ENCODE measurements at places on chromosomes 2 and 18.

DNA sequence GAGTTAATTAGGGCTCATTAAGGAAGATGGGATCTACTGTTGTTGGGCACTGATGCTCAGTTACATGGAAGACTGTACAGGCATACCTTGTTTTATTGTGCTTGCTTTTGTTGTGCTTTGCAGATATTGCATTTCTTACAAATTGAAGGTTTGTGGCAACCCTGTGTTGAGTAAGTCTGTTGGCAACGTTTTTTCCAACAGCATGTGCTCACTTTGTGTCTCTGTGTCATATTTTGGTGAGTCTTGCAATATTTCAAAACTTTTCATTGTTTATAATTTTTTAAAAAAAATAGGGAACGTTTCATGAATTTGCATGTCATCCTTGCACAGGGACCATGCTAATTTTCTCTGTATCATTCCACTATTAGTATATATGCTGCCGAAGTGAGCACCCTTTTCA lies 15.6 kb downstream of the PHLPP1 start:
- peak; percentile 25 for DNase-seq

- peak; percentile 18 for DNase-seq
Measured at GRCh38 chr2:214810671-214811070, 1.2 kb upstream of the BARD1 start.

GRCh38 chr2:118508282-118508681 lies 339.2 kb downstream of the EN1 start:
- peak; percentile 17 for DNase-seq

- no peak for DNase-seq
Measured at GRCh38 chr2:9809448-9810088, 33.7 kb upstream of the TAF1B start.

- no peak for DNase-seq
Measured at GRCh38 chr18:54359233-54359632, 1.5 kb downstream of the C18orf54 start.

DNA sequence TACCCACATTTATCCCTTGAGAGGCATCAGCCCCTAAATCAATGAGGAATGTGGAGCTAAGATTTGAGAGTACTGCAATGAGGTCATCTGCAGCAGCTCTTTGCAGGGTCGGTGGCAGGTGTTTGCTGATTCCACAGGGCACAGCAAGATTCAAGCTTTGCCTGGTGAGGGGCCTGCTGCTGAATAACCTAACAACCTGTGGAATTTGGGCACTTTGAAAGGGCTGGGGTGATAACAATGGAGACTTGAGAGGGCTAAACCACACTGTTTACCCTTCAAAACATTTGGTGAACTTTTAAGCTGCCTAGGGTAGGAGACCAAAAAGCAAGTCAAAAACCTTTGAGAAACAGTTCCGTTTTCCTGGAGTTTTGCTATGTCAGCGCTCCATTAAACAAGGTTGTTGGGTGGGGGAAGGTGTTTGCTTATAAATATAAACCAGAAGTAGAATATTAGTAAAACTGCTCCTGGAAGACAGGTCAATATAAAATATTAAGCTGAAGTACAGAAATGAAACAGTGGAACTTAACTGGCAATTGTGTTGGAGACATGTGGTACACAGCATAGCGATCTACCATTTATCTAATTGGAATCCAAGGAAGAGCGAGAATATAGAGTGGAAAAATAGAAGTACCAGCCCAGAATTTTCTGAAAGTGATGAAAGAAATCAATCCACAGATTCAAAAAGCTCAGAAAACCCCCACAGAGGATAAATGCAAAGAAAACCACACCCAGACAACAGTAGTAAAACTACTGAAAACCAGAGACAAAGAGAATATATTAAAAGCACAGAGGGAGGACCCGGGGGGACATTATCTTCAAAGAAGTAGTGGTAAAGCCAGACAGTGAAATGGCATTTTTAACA lies 15.7 kb downstream of the COPS8 start:
- no peak for DNase-seq

- no peak for DNase-seq
Measured at GRCh38 chr2:234792621-234793022, 159.2 kb upstream of the SH3BP4 start.

GRCh38 chr2:193141-193671 lies 70.6 kb downstream of the SH3YL1 start:
- DNase-seq: no peak

- no peak for DNase-seq
Measured at GRCh38 chr18:31195063-31195462, 32.4 kb upstream of the DSC1 start.

- DNase-seq: no peak
Measured at GRCh38 chr18:78160961-78161656, 818.5 kb upstream of the SALL3 start.

GRCh38 chr2:128374001-128374710 lies 55.5 kb upstream of the HS6ST1 start:
- DNase-seq: no peak

DNA sequence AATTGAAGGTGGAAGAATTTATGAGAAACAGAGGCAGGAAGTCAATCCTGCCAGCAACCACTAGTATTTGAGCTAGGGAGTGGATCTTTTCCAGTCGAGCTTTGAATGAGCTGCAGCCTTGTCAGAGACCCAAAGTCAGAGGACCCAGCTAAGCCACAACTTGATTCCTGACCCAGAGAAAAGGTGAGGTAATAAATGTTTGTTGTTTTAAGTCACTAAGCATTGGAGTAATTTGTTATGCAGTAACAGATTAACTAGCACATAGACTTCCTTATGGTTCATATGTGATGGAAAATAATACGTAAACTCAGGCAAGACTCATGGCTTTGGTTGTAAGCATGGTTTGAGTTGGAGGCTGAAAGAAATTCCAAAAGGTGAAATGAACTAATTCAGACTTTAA lies 21.6 kb downstream of the EFEMP1 start:
- no peak for DNase-seq

DNA sequence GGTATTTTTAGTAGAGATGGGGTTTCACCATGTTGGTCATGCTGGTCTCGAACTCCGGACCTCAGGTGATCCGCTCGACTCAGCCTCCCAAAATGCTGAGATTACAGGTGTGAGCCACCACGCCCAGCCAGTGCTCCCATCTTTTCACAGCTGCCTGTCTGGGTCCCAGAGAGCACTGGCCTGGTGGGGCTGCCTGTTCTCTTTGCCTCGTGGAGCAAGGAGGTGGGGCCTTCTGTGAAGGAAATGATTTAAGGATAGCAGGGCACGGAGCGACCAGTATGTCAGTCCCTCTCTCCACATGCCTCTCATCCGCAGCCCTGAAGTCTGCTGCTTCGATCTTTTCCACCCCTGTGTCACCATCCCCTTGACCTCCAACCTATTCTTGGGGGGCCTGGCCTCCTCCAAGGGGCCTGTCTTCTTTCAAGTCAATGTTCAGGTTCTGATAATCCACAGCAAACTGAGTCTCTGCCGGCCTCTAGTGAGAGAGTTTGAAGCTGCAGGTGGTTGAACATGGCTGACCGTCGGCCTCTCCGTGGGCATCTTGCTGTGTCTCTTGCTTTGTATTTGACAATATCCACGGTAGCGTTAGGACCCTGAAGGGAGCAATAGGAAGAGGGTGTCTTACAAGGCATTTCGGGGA lies 28.2 kb upstream of the GIGYF2 start:
- peak; percentile 18 for DNase-seq

- peak; percentile 96 for DNase-seq
Measured at GRCh38 chr2:230847883-230848388, 16.8 kb upstream of the ITM2C start.

Measured in suppressor macrophage treated with lipopolysaccharide for 1 hour (primary cell).